Natural killer cell treated with Interleukin-12 subunit alpha and Interleukin-12 subunit beta and Interleukin-15 and Interleukin-18, amount 100 ng/mL, for 72 hours (primary cell): ENCODE measurements at places on chromosomes 11 and 22.
A peak's percentile ranks its signal among the peaks of the same experiment; 100 is the strongest.

GRCh38 chr11:70159627-70160570 lies 43.2 kb upstream of the FADD start:
- DNase-seq: no peak

DNA sequence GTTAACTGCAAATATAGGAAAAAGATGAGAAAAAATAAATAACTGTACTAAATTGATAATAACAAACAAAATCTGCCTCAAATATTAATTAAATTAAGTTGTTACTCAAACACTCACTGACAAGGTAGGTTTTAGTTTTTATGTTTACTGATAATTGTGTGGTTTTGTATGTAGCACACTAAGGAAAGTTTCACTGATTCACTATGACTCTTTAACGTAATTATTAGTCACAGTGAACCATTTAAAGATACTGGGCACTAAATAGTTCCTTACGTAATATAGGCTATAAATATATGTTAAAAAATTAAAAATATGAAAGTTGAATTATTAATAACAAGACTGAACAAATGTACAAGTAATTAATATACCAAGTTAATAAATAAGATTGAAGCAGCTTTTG lies 2330.0 kb upstream of the RAG2 start:
- no peak for DNase-seq

GRCh38 chr11:97961431-97961830 lies 1059.3 kb upstream of the CNTN5 start:
- no peak for DNase-seq

DNA sequence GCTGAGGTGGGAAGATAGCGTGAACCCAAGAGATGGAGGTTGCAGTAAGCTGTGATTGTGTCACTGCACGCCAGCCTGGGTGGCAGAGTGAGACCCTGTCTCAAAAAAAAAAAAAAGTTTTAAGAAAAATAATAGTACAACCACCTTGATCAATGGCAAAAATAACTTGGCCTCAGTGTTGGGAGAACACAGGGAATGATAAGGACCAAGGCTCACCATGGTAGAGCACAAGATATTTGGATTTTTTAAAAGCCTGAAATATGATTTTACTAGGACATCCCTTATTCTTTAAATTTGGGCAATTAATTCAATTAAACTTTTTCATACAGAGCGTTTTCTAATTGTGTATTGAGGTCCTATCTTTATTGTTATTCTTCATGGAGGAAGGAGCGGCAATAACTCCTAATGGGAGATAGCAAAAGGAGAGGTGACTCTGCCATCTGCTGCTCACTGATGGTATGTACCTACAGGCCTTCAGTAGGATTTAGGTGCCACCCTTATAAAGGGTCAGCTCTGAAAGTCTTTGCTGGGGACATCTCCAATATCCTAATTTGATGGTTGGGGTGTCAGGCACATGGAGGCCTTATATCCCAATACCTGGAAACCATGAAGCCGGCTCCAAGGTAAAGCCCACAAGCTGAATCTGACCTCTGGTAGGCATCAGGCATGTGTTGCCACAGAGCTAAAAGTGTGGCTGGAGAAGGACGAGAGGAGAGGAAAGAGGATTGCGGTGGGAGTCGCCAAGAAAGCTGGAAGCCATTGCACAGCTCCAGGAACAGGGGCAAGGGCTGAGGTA lies 21.9 kb upstream of the POLD3 start:
- no peak for DNase-seq

DNA sequence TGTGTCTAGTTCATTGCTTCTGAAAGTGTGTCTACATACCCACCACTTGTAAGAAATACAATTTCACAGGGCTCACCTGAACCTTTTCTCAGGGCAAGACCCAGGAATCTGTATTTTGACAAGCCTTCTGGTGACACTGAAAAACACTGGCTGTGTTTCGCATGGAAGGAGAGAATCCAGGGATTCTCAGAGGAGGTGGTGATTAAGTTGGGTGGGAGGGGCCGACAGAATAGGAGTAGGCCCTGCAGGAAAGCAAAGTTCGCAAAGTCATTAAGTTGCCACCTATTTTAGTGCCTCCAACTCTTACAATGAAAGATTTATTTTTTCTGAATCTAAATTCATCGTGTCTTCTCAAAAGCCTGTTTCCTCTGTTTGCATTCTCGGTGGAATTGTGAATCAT lies 186.8 kb downstream of the FAT3 start:
- no peak for DNase-seq

DNA sequence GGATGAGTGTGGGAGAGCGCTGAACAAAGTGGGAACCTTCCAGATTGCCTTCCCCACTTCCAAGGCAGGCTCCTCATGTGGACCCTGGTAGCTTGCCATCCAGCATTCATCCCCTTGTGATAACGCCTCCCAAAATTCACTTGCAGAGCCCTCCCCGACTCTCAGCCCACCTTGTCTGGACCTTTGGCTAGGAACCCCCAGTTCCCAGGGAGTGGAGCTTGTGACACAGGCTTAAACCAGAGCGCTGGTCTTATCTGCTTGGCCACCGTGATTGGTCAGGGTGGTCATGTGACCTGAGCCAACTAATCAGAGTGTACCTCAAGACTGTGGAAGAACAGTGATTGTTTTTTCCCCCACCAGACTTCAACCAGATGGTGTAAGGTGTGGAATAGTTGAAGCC lies 9.6 kb upstream of the SLC35C1 start:
- DNase-seq: no peak

- DNase-seq: no peak
Measured at GRCh38 chr11:44305026-44305469, 4.9 kb downstream of the ALX4 start.

GRCh38 chr11:46279126-46280099 lies 2.0 kb downstream of the CREB3L1 start:
- DNase-seq: peak; percentile 41

DNA sequence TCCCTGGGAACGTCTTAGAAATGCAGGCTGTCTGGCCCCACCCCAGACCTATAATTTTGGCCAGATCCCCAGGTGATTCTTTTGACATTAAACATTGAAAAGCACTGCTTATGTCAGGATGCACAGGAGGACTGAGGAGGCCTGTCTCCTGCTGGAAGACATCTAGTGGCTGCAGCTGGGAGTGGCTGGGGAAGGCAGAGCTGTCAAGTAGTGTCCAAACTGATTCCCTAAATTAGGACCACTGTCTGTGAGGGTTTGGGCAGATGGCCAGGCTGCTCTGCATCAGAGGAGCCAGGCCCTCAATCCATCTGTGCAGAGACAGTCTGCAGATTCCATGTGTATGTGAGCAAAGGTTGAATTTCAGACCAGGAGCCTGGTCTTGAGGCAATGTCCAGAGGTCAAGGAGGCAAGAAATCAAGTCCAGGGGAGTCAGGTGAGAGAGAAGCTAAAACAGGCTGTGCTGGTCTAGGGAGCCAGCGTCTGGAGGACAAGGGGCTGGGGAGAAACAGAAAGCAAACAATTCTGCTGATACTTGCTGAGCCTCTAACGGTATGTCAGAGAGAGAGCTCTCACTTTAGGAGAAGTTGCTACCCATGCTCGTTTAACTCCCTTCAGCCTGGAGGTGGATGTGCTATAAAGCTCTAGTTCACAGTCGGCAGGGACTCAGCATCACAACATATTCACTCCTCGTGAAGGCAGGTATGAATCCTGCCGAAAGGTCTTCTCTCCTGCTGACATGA lies 15.3 kb upstream of the SYTL2 start:
- no peak for DNase-seq

GRCh38 chr11:8811571-8811970 lies 99.4 kb upstream of the AKIP1 start:
- no peak for DNase-seq

GRCh38 chr22:17213976-17214375 lies 5.3 kb downstream of the ADA2 start:
- no peak for DNase-seq

GRCh38 chr11:650482-650881 lies 13.4 kb downstream of the DRD4 start:
- DNase-seq: no peak
